ENCODE measurements at places on chromosomes 6 and 20.
A peak's percentile ranks its signal among the peaks of the same experiment; 100 is the strongest.

DNA sequence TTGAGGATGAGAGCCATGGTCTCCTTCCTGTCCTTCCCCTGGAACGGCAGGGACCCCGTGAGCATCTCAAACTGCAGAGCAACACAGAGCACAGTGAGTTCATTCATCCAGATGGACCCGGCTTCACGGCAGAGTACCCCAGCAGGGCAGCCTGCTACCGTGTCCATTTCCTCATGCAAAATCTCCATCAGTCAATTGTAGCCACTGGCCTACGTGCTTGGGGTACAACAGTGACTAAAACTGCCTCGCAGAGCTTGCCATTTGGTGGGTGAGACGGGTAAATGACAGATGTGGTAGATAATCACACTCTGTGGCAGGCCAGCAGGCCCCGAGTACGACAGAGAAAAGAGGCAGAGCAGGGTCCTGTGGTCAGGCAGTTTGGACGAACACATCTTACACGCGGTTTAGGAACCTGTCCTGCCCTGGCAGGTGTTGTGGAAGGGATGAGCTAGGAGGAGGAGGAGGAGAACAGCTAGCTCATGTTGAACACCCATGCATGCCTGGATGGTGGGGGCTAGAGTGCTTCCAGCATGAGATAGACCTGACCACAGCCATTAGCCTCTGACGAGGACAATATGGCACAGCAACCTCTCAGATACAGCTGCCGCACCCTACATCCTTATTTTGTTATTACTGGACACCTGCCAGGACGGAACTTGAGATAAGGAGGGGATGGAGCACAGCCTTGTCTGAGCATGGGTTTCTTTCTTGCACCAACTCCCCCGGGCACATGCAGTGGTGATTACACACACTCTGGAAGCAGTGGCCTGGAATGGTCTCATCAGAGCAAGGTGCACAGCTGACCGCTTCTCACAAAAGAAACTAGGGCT, 95.6 kb downstream of the RAMACL start:
- no peak for ATAC-seq

- ATAC-seq, result peak; percentile 69
Measured at GRCh38 chr6:3884007-3884745, 35.0 kb downstream of the FAM50B start.

GRCh38 chr6:43129434-43130194, 41.5 kb upstream of the SRF start:
- peak; percentile 93 for ATAC-seq

DNA sequence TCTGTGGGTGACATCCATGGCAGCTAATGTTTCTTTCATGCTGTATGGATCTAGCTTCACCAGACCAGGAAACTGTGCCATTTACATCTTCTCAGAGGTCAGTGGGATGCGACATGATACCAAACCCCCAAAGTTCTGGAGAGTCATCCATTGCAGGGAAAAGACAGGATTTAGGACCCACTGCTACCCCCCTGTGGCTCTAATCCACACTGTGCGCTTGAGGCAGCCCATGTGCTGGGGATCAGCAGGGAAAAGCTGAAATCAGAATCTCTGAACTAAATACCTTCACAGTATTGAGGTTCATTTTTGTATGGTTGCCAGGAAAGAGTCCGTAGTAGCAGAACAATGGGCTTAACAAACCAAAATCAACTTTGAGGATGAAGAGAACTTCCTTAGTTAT, 164.4 kb downstream of the TMEM242 start:
- no peak for ATAC-seq

DNA sequence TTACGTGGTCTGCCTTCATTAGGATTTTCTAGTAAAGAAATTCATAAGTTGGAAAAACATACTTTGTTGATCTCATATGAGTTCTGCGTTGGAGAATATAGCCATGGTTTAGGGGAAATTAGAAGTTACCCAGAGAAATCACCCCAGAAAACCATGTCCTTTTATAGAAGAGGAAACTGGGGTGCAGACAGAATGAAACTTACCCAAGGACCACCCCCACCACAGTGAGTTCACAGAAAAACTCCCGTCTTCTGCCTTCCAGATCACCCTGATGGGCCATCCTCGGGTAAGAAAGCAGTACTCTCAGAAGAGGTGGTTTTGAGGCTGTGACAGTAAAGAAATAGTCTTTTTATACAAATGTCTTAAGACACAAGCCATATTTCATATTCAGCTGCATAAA, 25.1 kb upstream of the MAFB start:
- ATAC-seq, result no peak

- ATAC-seq, result no peak
Measured at GRCh38 chr6:111220383-111221031, 133.2 kb downstream of the SLC16A10 start.

- no peak for ATAC-seq
Measured at GRCh38 chr6:14361297-14361696, 243.7 kb downstream of the CD83 start.

DNA sequence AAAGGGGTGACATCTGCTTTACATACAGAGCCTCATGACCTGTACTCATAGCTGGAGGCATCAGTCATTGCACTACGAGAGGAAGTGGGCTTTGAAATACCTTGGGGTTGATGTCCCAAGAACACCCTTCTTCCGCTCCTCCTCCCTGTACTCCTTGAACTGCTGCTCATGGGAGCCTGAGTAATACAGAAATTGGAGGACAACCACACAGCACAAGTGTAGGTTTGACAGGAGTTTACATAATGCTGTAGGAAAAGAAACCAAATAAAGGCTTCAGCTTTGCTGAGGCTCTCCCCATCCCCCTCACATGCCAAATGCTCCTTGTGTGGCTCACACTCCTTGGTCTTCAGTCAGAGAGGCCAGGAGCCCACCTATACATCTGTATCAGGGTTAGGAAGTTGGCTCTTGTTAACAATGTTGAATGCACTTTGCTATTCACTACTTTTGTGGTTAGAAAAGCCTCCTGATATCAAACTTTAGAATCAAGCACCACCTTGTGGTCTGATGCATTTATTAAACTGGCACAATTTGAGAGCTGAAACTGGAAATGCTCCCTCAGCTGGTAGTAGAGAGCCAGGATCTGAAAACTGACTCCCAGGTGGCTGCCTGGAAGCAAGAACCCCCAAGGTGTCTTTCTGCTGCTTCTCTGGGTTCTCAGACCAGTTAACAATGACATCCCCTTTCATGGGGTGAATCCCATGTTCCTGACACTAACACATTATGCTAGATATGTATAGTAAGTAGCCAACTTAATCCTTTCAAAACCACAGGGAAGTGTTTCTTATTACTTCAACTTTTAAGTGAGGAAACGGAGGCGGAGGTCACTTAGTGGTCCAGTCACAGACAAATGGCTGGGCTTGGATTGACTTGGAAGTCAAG, 56.2 kb upstream of the EDN1 start:
- peak; percentile 74 for ATAC-seq

DNA sequence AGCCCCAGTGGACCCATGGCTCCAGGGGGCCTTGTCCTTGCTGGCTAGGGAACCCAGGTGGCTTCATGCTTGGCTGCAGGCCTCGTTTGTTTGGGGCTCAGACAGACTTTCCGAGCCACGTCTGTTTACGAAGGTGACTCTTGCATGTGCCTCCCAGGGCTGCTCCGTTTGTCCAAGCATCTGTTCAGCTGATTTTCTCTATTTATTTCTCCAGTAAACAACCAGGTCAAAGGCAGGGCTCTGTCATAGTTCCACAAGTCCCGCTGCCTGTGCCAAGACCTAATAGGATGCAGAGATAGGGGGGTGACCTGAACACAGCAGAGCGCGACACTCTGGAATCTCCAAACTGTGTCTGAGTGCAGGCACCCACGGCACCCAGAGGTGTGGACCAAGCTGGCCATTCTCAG, 12.8 kb upstream of the SPO11 start:
- no peak for ATAC-seq

DNA sequence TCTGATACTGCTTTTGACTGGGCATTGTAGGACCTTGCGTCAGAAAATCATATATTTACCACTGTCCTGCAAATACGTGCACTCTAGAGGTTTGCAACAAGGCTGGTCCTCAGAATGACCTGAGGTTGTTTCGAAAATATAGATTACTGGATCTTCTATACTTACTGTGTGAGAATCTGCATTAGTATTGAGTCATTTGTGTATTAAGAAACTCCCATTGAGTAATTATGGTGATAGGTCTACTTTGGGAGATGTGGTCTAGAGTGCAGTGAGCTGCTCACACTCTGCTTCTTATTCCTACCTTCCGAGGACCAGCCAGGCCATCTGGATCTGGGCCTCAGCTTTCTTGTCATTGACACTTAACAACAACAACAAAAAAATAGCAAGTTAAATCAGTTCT, 9.6 kb downstream of the KLHL32 start:
- ATAC-seq, result no peak

- no peak for ATAC-seq
Measured at GRCh38 chr6:39924283-39924682, 10.0 kb downstream of the MOCS1 start.

DNA sequence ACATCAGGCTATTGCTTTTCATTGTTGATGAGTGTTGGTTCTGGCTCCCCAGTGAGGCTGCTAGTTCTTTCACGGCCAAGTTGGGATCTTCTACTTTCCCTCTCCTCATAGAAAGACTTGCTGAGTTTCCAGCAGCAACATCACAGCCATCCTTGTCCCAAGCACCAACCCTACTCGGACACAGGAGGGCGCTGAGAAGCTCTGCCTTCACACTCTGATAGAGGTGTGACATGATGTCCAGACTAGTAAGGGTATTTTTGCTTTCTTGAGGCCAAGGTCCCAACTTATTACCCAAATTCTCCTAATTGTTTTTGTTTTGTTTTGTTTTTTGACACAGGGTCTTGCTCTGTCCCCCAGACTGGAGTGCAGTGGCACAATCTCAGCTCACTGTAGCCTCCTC, 3.0 kb upstream of the GCM1 start:
- peak; percentile 58 for ATAC-seq

DNA sequence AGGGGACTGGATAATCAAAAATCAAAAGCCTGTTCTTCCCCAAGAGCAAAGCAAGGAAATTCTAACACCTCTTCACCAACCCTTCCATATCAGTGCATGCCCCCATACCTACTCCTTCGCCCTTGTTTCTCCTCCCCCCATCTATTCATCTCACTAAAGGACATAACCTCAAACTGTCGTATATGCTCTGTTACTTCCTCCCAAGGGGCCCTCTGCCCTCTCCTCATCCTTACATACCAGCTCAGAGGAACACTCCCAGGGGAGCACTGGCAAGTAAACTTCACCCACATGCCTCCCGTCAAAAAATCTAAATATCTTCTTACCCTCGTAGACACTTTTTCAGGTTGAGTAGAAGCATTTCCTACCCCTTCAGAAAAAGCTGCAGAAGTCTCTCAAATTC, 9.4 kb upstream of the ADTRP start:
- no peak for ATAC-seq

- no peak for ATAC-seq
Measured at GRCh38 chr6:119470893-119471542, 121.5 kb upstream of the MAN1A1 start.

DNA sequence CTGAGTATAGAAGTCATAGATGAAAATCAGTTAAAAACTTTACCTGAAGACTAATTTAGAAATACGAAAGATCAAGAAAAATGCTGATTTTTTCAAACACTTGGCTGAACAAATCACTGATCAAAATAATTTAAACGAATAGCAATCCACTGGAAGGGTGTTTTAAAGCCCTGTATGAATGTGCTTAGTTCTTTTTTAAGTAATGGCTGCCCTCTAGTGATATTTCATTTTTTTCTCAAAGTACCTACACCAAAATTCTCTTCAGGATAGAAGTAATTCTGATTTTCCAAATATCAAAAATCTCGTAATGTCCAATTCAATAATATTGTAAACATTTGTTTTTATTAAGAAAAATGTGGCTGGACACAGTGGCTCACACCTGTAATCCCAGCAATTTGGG, 32.5 kb downstream of the AKAP7 start:
- ATAC-seq, result no peak

- no peak for ATAC-seq
Measured at GRCh38 chr20:51953731-51954340, 151.5 kb upstream of the SALL4 start.

DNA sequence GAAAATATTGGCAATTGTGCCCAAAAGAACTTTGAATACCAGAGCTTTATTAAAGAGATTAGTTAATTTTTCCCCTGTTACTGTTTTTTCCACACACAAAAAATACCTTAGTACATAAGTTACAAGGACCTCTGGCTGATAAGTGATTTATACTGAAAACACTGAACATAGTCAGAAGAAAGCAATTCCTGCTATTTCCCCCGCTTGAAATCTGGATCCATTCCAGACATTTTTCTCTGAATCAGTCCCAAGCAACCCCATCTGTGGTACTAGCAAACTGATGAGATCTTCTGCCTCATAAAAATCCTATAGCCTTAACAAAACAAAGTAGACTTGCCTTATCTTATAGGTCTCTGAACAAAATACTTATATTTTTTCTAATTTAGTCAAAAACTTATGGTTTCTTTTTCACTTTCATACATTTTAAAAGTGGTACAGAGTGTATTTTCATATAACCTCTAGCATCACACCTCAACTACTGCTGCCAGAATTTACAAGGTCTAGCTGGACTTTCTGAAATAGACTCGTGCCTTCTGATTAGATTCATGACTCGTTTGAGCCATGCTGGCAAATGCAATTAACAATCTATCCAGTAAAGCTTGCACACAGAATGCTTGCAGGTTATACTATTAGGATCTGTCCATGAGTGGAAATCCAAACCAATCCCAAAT, 111.9 kb downstream of the TBX18 start:
- no peak for ATAC-seq

- no peak for ATAC-seq
Measured at GRCh38 chr20:42270539-42270938, 652.4 kb upstream of the CHD6 start.

- peak; percentile 26 for ATAC-seq
Measured at GRCh38 chr20:34987288-34988190, 31.9 kb downstream of the MYH7B start.

DNA sequence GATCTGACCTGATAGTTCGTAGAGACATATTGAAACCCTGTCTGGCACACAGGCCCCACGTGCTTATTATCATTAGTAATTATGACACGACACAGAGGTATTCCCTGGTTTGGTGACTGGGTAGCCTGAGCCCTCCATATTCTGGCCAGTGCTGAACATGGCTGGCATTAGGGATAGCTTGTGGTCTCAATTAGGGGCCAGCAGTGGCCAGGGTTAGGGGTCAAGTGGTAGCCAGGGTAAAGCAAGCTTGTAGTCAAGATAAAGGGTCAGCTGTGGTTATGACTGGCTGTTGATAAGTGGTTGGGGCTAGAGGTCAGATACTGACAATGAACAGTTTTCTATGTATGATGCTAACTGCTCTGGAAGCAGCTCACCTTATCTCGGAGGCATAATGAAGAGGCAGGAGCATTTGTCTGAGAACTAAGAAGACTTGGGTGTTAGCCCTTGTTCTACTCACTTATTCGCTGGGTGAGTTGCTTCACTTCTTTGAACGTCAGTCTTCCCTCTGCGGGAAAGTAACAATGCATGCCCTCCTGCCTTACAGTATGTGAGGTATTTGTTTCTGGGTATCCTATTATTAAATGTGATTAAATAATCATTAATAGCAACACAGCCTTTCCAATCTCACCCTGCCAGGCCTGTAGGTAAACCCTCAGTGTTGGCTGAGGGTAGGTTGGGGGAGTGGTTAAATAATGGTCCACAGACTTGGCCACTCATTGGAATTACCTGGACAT, 66.7 kb downstream of the VEGFA start:
- ATAC-seq, result no peak

- no peak for ATAC-seq
Measured at GRCh38 chr6:138467901-138468300, 31.4 kb downstream of the NHSL1 start.
